CD4-positive, alpha-beta memory T cell (primary cell): ENCODE measurements at places on chromosomes 12 and 14.

DNA sequence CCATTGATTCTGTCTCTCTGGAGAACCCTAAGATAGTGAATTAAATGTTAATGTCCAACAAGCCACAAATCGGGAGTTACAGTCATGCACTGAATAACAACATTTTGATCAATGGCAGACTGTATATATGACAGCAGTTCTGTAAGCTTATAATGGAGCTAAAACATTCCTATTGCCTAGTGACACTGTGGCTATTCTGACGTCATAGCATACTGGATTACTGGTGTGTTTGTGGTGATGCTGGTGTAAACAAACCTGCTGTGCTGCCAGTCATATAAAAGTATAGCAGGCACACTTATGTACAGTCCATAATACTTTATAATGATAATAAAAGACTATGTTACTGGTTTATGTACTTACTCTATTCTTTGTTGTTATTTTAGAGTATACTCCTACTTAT, 56.7 kb upstream of the BICD1 start:
- no peak for DNase-seq

- DNase-seq: no peak
Observed at GRCh38 chr12:13023811-13024530, 20.2 kb upstream of the FAM234B start.

- DNase-seq: no peak
Observed at GRCh38 chr12:119686355-119686754, 18.4 kb downstream of the PRKAB1 start.

- no peak for DNase-seq
Observed at GRCh38 chr12:54273981-54274380, 5.9 kb downstream of the CBX5 start.

- peak; percentile 2 for DNase-seq
Observed at GRCh38 chr12:93167841-93168492, 209.8 kb upstream of the NUDT4 start.

DNA sequence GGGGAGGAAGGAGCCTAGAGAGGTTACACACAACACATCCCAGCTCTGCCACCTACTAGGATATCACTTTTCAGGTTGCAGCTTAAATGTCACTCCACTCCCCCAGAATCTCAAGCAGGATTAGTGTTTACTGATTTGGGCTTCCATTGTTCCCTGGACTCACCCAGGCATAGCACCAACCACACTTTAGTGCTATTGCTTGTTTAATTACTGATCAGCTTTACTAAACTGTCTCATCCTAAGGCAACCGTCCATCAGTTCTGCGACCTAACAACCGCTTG, 6.1 kb upstream of the KRT18 start:
- DNase-seq: no peak

GRCh38 chr12:97047361-97047760, 140.3 kb downstream of the NEDD1 start:
- no peak for DNase-seq

DNA sequence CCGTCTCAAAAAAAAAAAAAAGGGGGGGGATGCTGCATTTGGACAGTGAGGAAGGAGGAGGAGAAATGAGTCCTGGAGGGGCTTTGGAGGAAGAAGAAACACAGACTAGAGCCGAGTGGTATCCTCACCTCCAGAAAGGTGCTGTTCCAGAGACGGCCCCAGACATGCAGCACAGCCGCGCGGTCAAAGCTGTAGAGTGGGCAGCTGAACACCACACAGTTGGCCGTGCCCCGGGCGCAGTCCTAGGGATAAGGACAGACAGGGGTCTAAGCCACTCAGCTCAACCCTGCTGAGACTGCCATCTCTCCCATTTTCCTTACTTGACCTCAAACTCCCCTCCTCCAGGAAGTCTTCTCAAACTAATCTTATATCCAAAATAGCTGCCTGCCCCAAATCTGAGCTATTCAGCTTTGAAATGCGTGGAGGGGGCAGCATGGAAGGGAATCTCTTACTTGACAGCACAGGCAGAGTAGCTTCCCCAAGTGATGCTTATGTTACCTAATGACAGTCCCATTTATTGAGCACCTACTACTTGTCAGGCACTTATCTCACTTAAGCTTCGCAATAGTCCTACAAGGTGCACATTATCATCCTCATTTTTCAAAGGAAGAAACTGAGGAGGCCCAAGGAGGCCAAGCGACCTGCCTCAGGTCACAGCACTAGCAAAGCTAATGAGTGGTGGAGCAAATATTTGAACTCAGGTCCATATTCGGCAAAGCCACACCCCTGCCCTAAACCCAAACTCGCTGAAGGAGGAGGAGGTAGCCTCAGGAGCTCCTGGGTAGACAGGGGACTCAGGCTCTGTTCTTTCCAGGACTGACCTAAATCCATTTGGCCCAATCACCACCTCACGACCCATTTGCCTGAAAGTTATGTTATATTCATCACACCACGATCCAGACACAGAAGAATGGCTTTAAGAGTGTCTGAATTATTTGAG, 18.7 kb downstream of the ITGA7 start:
- DNase-seq: no peak

GRCh38 chr12:110266980-110267620, 13.9 kb upstream of the ATP2A2 start:
- DNase-seq: no peak

- no peak for DNase-seq
Observed at GRCh38 chr14:92460541-92460915, 53.1 kb upstream of the RIN3 start.

- DNase-seq: peak; percentile 55
Observed at GRCh38 chr12:113136128-113136989, 798 bp upstream of the RASAL1 start.

DNA sequence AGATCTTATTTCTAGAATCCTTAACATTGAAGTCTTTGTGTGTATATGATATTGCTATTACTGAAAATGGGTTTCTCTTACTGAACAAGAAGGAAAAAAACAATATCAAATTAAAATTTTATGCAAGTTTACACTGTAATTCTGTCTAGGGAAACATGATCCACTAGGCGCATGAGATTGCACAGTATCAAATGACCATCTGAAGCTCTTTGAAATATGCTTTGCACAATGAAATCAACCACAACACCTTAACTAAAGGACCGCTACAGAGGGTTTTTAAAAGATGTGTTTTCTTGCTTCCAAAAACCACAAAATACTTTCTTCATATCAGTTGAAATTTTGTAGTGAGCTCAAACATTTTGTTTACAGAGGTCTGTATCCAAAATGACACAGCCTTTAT, 15.1 kb upstream of the KERA start:
- no peak for DNase-seq

GRCh38 chr14:70882776-70883492, 24.3 kb upstream of the PCNX1 start:
- DNase-seq: no peak

DNA sequence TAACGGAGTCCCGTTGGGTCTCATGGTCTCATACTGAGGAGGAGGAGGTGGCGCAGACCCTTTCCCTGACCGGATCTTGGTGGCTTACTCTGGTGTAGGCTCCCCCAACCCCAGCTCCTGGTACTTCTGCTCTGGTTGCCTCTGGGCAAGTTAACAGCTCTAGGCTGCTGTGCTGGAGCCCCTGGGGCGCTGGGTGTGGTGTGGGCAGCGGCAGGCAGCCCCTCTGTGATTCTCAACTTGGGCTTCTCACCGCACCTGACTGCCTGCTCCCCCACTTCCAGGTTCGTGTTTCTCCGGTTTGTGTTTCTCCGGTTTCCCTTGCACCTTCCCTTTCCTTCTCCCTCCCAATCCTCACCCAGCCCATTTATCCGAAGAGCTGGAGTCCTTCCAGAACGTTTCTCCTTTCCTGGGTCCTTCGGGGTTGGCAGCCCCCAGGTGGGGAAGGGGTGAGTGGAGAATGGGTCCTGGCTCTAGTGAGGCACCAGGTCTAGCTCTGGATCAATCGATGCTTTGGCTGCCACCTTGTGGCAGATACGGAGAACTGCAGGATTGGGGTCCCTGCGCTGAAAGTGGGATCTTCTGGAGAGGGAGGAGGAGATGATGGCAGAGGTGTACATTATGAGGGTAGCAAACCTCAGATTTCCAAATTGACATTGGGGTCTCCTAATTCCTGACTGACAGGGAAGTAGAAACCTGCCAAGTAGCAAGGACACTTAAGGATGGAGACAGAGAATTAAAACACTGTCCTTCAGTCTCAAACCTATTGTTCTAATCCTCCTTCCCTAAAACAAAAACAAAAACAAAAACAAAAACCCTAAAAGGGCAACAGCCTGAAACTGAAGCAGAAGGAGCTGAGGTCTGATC, 8.3 kb downstream of the CISTR start:
- peak; percentile 66 for DNase-seq

- no peak for DNase-seq
Observed at GRCh38 chr14:105091054-105091516, 25.9 kb upstream of the GPR132 start.

DNA sequence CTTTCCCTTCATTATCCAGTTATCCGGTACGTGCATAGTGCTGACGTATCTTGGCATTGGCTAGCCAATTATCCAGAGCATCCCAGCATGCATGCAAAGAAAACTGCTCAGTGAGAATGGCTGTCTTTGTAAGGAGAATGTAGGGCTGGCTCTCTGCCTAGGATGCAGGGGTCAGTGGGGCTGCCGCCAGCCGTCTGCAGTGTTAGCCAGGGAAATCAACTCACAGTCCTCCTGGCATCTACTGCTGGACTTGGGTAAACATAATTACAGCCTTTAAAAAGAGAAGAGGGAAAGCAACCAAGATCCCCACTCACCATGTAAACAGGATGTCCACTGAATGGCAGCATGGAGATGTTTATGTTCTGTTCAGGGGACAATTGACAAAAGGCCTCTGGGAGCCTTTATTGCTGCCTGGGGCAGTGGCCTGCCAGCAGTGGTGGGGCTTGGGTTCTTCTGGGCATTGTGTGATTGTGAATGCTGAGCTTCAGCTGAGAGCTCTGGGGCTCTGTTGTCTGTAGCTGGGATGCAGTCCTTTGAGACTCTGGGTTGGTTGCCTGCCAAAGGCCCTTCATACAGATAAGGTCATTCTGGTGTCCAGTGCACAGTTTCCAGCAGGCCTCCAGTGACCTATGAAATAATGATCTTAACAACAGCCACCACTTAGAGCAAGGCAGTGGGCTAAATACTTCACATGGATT, 121.8 kb downstream of the TBC1D30 start:
- no peak for DNase-seq

DNA sequence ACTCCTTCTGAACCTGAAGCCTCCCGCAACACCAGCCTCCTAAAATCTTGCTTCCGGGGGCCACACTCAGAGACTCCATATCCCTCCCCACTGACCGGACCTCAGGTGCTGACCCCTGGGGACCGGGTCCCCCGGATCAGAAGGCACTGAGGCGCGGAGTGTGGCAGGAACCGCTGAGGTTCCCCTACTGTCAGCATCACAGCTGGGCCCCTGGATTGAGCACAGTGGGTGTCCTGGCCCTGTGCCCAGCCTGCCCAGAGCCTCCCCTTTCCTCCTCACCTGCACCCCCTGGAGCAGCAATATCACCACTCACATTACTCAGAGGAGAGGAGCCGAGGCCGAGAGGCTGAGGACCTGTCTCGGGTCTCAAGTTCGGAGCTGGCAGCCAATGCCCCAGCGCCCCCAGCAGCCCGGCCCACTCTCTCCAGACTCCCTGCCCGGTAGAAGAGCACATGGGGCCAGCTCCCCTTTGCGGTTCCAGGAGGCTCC, 101.2 kb upstream of the EIF5 start:
- no peak for DNase-seq

DNA sequence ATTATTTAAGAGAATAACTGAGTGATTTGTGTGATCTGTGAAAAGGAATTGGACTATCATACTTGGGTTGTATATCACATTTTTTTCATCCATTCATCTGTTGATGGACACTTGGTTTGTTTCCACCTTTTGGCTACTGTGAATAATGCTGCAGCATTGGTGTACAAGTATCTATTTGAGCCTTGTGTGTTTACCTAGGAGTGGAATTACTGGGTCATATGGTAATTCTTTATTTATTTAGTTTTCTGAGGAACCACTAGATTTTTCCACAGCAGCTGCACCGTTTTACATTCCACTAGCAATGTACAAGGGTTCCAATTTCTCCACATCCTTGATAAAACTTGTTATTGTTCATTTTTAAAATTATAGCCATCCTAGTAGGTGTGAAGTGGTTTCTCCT, 56.1 kb downstream of the APAF1 start:
- DNase-seq: no peak

- no peak for DNase-seq
Observed at GRCh38 chr12:52200086-52200780, 8.4 kb upstream of the KRT80 start.

DNA sequence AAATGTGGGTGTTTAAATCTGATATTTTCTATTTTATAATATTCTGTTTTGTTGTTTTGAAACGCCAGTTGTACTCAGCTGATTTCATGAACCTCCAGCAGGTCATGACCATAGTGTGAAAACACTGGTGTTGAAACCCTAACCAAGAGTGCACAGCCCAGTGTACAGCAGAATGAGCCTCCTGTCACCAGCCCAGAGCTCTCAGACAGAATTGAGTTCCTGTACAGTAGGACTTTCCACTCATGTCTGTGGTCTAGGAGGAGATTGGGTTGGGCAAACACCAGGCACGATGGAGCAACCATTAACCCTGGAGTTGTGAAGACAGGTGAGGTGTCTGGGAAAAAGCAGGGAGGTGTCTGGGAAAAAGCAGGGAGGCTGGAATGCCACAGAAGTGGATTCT, 908.8 kb downstream of the VRK1 start:
- no peak for DNase-seq

DNA sequence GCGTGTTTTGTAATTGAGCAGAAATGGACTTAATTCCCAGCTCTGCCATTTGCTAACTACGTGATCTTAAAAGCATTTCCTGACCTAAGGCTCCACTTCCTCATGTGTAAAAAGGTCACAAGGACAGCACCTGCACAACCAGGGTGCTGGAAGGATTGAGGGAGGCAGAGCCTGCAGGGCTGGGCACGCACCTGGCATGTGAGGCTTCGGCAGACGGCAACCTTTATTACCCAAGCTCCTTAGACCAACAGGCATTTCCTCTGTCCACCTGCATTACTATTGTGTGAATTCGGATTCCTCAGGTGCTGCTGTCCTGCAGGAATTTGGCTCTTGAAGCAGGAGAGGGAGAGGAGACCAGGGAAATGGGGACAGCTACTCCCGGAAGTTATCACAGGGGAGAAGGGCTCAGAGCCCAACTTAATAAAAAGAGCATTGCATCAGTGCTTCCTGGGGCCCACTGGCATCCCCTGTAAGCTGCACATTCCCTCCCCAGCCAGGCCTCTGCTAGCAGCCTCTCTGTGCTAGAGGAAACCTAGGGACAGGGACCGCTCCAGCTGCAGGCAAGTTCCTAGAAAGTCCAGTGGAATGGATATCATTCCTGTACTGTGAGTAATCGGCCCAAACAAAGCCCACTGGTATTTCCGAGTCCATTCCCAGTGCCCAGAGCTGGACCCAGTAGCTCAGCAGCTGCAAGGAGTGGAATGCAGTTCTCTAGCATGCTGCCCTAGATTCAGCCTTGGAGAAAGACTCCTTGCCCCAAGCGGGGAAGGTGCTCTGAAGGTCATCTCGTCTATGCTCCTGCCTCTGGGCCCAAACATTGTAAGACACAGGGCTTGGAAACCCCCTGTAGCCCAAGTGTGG, 157.1 kb upstream of the CCND2 start:
- no peak for DNase-seq
